ENCODE measurements at places on chromosomes 3 and 15. TPM values are rescaled to one million over a fixed set of nuclear protein-coding genes. Genes with fewer than 3 reads are reported as not detected.
A peak's percentile ranks its signal among the peaks of the same experiment; 100 is the strongest.

The CGNL1 gene
- total RNA-seq: 9.9 TPM

The CMTM8 gene
- 13.1 TPM for total RNA-seq

The ACTRT3 gene
- 1.4 TPM for total RNA-seq

The SERPINI2 gene
- total RNA-seq: 5.0 TPM

The TMEM158 gene
- 0.40 TPM for total RNA-seq

DNA sequence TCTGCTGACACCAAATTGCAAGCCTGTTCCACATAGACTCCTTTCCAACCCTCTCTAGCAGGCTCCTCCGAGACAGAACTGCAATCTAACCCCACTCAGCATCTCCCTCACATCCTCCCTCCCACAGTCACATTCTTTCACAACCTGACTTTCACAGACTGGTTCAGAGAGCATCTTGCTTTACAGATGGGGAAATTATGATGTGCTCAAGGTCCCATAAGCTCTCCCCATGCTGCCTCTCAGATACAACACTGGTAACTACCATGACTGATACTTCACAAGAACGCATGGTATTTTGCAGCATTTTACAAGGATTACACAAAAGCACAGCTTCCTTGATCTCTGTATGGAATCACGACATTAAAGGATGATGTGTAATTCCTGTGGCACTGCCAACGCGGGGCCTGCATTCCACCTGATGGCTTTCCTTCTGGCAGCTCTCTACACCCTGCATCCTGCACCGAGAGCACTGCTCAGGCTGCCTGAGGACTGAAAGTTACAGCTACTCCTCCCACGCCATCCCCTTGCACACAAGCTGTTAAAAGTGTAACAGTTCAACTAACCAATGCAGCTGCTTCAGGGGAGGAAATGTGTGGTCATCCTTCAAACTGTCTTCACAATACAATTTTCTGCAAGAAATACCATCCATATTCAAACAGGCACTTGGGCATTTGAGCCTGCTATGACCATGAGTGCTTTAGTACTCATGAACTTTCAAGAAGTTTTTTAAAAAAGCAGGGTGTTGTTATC, 27.6 kb downstream of the TBC1D2B start:
- peak; percentile 62 for DNase-seq

Data from Peyer's patch (tissue), 4 donors.